ENCODE measurements at places on chromosomes 12 and 14.

DNA sequence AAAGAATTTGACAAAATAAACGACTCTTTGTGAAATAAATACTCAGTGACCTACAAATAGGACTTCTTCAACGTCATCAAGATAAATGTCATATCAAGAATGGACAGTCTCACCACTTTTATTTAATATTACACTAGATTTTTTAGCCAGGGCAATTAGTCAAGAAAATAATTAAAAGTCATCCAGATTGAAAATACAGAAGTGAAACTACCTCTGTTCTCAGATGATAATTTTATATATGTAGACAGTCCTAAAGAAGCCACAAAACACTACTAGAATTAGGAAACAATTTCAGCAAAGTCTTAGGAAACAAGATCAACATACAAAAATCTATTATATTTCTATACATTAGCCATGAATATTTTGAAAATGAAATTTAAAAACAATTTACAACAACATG lies 689.6 kb upstream of the SEL1L start:
- H3K27ac ChIP-seq, result no peak overlapping the region
- no peaks in the 10 kb centered on the region for H3K4me1 ChIP-seq
- H3K4me3 ChIP-seq, result no peak overlapping the region
- H3K27me3 ChIP-seq, result no peaks in the 10 kb centered on the region
- no peaks in the 10 kb centered on the region for H3K36me3 ChIP-seq
- no peak for DNase-seq

DNA sequence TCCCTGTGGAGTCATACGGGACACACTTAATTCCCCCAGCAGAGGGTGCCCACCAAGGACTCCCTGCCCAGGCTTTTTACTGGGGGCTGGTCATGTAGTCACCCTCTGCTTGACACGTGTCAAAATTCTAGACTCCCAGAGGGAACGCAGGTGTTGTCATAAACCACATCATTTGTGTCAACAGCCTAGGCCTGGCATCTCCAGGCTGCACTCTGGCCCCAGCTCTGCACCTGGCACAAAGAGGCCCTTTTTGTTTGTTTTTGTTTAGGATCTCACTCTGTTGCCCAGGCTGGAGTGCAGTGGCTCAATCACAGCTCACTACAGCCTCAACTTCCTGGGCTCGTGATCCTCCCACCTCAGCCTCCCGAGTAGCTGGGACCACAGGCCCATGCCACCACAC lies 21.1 kb downstream of the BRI3BP start:
- H3K4me3 ChIP-seq, result no peak overlapping the region
- DNase-seq, result no peak
- H3K27ac ChIP-seq, result no peak overlapping the region
- H3K36me3 ChIP-seq, result peaks cover 5% of the 10 kb centered on the region

DNA sequence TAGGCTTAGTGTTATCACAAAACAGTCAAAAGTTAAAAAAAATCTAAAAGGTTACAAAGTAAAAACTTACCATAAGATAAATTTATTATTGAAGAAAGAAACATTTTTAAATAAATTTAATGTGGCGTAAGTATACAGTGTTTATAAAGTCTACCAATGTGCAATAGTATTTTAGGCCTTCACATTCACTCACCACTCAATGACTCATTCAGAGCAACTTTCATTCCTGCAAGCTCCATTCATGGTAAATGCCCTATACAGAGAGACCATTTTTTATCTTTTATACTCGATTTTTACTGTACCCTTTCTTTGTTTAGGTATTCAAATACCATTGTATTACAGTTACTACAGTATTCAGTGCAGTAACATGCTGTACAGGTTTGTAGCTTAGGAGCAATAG lies 124.5 kb downstream of the ANO4 start:
- H3K36me3 ChIP-seq, result no peaks in the 10 kb centered on the region
- no peak overlapping the region for H3K4me3 ChIP-seq
- no peaks in the 10 kb centered on the region for H3K4me1 ChIP-seq
- no peak for DNase-seq

GRCh38 chr12:77013091-77013490 lies 52.3 kb downstream of the E2F7 start:
- DNase-seq, result no peak
- H3K4me1 ChIP-seq, result no peaks in the 10 kb centered on the region
- H3K36me3 ChIP-seq, result no peaks in the 10 kb centered on the region
- no peak overlapping the region for H3K27ac ChIP-seq
- no peaks in the 10 kb centered on the region for H3K27me3 ChIP-seq

DNA sequence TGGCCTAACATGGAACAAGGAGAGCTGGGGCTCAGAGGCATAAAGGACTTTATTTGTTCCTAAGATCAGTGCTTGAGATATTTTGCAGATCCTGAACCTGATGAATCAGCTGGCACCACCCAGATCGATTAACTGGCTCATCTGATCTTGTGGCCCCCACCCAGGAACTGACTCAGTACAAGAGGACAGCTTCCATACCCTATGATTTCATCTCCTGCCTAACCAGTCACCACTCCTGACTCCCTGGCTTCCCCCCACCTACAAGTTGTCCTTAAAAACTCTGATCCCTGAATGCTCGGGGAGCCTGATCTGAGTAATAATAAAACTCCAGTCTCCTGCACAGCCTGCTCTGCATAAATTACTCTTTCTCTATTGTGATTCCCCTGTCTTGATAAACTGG lies 5.1 kb downstream of the C12orf56 start:
- no peaks in the 10 kb centered on the region for H3K36me3 ChIP-seq
- H3K27me3 ChIP-seq, result no peaks in the 10 kb centered on the region
- DNase-seq, result no peak

- no peak overlapping the region for H3K27ac ChIP-seq
- H3K36me3 ChIP-seq, result no peaks in the 10 kb centered on the region
- H3K4me3 ChIP-seq, result no peak overlapping the region
- no peak for DNase-seq
These were observed 174.3 kb downstream of the KCNA5 start for GRCh38 chr12:5217936-5218335.

GRCh38 chr12:107655281-107656065 lies 30.1 kb upstream of the PWP1 start:
- no peaks in the 10 kb centered on the region for H3K27me3 ChIP-seq
- H3K27ac ChIP-seq, result no peak overlapping the region
- no peaks in the 10 kb centered on the region for H3K4me1 ChIP-seq

GRCh38 chr12:68349220-68349621 lies 17.1 kb upstream of the MDM1 start:
- no peaks in the 10 kb centered on the region for H3K36me3 ChIP-seq
- DNase-seq, result no peak
- peaks cover 4% of the 10 kb centered on the region for H3K4me1 ChIP-seq
- no peak overlapping the region for H3K4me3 ChIP-seq

DNA sequence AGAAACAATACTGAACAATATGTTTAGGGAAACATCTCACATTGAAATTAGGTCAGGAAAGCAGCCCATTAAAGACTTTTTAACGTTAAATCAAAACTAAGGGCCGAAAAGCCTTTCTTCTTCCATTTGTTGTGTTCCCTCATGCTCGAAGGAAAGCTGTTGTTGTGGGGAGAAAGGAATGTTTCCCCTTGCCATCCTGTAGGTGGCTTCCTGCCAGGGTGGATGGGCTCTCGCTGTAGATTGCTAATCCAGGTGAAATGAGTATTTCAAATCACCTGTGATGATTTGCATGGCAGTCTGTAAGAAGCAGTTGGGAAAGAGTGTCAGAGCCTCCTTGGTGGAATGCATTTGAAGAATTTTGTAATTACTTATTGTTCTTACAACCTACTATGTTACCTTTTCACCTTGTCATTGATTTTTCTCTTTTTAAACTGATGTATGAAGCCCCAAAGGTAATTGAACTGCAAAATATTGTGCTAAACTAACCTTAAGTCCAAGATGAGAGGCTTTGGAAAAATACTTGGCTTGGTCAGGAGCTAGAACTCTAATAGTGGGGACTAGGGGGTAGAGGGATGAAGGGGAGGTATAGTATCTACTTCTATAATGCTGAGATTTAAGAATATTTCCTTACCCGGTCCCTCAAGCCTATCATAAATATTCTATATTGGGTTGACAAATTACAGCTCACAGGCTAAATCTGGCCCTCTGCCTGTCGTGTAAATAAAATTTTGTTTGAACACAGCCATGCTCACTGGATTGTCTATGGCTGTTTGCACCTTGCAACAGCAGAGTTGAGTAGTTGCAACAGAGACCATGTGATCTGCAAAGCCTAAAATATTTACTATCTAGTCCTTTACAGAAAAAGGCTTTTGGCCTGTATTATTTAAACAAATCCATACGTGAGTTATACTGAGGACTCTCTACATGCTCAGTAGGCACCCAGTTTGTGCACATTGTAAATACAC lies 7.7 kb upstream of the DCP1B start:
- no peaks in the 10 kb centered on the region for H3K4me1 ChIP-seq
- no peaks in the 10 kb centered on the region for H3K36me3 ChIP-seq
- H3K4me3 ChIP-seq, result no peak overlapping the region
- no peaks in the 10 kb centered on the region for H3K27me3 ChIP-seq
- H3K27ac ChIP-seq, result no peak overlapping the region

GRCh38 chr14:62015945-62016344 lies 253.7 kb downstream of the SNAPC1 start:
- no peak for DNase-seq
- peaks cover 4% of the 10 kb centered on the region for H3K27me3 ChIP-seq
- no peak overlapping the region for H3K4me3 ChIP-seq
- no peaks in the 10 kb centered on the region for H3K4me1 ChIP-seq
- no peaks in the 10 kb centered on the region for H3K36me3 ChIP-seq
- no peak overlapping the region for H3K27ac ChIP-seq

DNA sequence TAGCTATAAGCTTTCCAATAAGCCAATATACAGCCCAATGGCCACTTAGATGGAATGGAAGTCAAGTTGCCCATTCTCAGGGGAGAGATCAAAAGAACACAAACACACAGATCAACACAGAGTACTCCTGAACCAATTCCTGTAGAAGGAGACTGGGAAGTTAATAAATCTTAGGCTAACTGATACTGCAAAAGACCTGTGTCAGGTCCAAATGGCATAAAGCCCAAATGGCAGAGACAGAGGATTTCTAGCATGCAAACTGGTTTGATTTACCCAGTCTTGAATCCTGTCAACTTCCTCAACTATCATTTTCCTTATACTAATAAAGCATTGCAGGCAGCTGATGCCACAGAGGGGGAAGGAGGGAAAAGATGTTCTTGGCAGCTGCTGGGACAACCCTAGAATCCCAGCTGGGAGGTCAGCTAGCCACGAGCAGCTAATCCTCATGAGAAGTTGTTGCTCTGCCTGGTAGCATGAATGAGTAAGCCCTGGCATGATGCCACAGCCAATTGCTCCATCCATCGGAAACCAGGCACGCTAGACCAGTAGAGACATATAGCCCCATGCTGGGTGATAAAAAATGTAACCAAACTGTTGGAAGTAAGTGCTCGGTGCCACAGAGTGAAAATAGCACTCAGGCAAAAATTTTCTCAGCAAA lies 26.2 kb downstream of the ANG start:
- H3K4me1 ChIP-seq, result no peaks in the 10 kb centered on the region
- peaks cover 4% of the 10 kb centered on the region for H3K27me3 ChIP-seq
- no peak for DNase-seq
- no peak overlapping the region for H3K27ac ChIP-seq
- no peaks in the 10 kb centered on the region for H3K36me3 ChIP-seq

- H3K27me3 ChIP-seq, result no peaks in the 10 kb centered on the region
- H3K4me1 ChIP-seq, result no peaks in the 10 kb centered on the region
- H3K36me3 ChIP-seq, result no peaks in the 10 kb centered on the region
- DNase-seq, result no peak
These were observed 270.9 kb upstream of the SYT10 start for GRCh38 chr12:33710548-33710947.

- H3K4me3 ChIP-seq, result no peak overlapping the region
- H3K27ac ChIP-seq, result peak overlapping the region; percentile 95
- peaks cover 93% of the 10 kb centered on the region for H3K4me1 ChIP-seq
- peaks cover 6% of the 10 kb centered on the region for H3K36me3 ChIP-seq
- H3K27me3 ChIP-seq, result no peaks in the 10 kb centered on the region
These were observed 153.9 kb downstream of the PRKCH start for GRCh38 chr14:61475316-61475715.

DNA sequence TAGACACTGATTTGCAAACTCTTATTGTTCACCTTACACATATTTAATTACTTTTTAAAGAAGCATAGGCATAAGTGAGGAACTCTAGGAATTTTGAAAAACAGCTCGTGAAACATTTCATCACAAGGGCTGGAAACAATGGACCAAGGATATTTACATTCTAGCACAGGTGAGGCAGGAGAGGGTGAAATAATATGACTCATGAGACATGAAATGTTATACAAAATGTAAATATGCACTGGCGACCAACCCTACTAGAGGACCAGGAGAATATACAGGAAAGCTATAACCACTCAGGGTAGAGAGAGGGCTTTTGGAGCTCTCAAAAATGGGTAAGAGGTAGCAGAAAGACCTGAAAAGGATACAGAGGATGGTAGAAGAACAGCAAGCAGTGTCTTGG lies 115.3 kb downstream of the PTGER2 start:
- no peak for DNase-seq
- H3K4me1 ChIP-seq, result no peaks in the 10 kb centered on the region
- H3K36me3 ChIP-seq, result no peaks in the 10 kb centered on the region
- H3K4me3 ChIP-seq, result no peak overlapping the region

DNA sequence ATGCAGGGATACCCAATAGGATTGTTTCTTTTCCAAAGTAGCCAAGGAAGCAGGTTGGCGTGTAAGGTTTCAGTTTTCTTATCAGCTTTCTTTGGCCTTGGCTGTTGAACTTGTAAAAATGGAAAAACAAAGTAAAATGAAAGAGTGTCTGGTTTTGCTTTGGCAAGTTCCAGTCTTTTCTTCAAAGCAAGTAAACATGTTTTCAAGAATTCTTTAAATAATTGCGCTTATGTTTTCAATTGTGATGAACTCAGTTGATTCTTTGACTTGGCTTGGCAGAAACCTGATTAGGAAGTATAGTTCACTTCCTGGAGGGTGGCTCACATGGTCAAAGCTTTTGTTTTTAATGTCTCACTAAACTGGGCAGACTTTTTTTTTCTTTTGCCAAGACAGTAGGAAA lies 112.2 kb upstream of the USP44 start:
- no peak overlapping the region for H3K27ac ChIP-seq
- H3K4me3 ChIP-seq, result no peak overlapping the region
- H3K36me3 ChIP-seq, result no peaks in the 10 kb centered on the region
- H3K4me1 ChIP-seq, result no peaks in the 10 kb centered on the region

DNA sequence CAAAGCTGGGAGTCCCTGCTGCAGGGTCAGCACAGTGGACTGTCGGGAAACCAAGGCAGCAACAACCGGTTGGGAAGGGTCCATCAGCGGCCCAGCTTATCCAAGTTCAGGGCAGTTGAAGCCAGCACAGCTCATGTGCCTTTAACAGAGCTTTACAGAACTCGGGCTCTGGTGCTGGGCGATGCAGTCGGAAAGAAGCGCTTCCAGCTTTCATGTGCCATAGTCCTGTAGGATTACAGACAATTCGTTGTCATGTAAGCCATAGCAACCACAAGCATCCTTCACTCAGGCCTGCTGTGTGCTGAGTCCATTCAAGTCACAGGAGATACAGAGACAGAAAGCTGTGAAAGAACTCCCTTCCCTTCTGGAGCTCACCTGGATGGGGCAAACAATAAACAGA lies 3.5 kb upstream of the FAM181A start:
- no peak for DNase-seq
- H3K4me1 ChIP-seq, result no peaks in the 10 kb centered on the region
